ENCODE measurements at places on chromosomes 2 and 18. TPM values are rescaled to one million over a fixed set of nuclear protein-coding genes. Genes with fewer than 3 reads are reported as not detected.

The METAP1D gene
- total RNA-seq, result 6.7 TPM

DNA sequence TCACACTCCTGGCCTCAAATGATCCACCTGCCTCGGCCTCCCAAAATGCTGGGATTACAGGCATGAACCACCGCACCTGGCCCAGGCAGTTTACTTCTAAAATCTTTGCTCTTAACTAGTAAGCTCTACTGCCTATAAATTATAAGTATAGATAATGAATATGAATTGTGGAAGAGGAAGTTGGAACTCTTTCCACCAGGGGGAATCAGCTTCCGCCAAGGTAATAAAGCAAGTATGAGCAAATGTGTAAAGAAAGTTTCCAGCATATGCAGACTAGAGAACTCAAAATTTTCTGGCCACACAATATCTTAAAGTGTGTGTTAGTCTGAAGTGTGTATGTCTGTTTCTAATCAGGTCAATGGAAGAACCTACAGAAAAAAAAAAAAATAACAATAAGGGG, 68.1 kb downstream of the RMDN2 start:
- DNase-seq, result no peak

DNA sequence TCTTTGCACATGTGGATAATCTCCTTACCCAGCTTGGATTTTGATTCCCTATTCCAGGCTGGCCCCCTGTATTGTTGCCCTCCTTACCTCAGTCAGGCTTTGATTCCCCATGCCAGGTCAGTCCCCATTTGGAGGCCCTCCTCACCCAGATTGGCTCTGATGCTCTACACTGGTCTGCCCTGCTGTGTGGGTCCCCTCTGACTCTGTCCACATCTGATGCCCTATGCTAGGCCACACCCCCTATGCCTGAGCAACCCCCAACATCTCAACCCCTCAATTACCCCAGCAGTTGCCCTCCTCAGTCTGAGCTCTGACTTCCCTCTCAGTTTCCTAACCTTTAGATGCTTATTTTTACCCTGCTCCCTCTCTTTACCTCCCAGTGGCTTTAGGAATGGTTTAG, 89.4 kb downstream of the UBR3 start:
- no peak for DNase-seq

The ITPRIPL1 gene
- 1.4 TPM for total RNA-seq

The ASXL3 gene
- 3.2 TPM for total RNA-seq

DNA sequence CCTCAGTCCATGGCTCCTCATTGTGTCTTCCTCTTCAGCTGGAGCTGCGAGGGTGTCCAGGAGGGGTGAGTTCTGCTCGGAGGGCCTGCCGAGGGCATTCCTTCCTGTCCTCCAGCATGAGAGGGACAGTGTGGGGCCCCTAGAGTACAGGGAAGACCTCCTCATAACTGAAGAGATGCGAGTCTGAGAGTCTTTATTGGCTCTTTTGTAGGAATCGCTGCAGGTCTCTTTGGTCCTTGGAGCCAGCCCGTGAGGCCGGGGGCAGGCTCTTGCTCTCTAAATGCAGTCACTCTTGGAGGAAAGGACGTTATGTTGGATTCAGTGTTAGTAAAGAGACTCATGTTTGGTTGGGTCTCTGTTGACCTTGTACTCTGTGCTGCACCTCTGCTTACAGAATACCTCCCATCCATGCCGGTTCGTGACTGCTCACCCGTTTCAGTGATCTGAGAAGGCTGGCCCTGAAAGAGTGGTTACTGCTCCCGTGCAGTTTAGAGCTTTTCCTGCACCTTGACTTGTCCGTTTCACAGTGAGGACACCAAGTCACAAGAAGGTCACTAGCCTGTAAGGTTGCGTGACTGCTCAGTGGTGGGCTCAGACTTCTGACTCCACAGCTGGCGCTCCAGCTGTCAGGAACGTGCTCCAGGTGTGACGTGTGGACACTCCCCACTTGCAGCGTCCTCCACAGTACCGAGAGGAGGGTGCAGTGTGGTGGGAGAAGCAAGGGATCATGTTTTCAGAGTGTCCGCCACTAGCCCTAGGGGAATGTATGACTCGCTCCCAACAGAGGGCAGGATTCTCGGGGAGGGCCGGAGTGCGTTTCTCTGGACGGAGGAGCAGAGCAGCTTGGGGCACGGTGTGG, 7.8 kb downstream of the ATG4B start:
- DNase-seq, result no peak

The NBEAL1 gene
- 14.1 TPM for total RNA-seq

All from Right ventricle myocardium inferior (tissue), 1 donor.